ENCODE measurements at places on chromosomes 1 and 21. TPM values are rescaled to one million over a fixed set of nuclear protein-coding genes. Genes with fewer than 3 reads are reported as not detected.

Gene KCNT2
- total RNA-seq = not detected

Gene EDARADD
- total RNA-seq = 11.7 TPM

Gene PTGFR
- total RNA-seq = not detected

Gene KRTAP23-1
- total RNA-seq = not detected

Gene OR14I1
- not detected for total RNA-seq

Gene ZNF669
- total RNA-seq = 9.7 TPM
